ENCODE measurements at places on chromosomes 4 and X.
A peak's percentile ranks its signal among the peaks of the same experiment; 100 is the strongest.

GRCh38 chrX:132622130-132622529, 133.3 kb upstream of the MBNL3 start:
- no peak for DNase-seq

DNA sequence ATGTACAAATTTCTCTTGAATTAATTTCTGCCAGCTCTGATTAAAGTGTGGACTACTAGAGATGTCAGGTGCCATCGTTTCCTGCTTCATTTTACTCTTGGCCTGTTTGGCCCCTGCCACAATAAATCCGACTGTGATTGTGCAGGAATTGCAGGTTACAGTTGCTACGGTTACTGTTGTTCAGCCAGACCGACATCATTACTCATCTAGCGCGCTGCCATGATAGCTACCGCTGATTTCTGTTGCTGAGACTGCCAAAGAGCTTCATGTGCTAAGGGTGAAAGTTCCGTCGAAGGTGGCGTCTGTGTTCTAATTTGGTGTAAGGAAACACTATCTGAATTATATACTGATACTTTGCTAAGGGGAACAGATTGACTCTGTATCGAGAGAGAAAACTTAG, 22.1 kb downstream of the SLIT2 start:
- no peak for DNase-seq

GRCh38 chr4:16677001-16677944, 221.2 kb downstream of the LDB2 start:
- no peak for DNase-seq

GRCh38 chr4:168432419-168433146, 47.7 kb downstream of the DDX60L start:
- no peak for DNase-seq

DNA sequence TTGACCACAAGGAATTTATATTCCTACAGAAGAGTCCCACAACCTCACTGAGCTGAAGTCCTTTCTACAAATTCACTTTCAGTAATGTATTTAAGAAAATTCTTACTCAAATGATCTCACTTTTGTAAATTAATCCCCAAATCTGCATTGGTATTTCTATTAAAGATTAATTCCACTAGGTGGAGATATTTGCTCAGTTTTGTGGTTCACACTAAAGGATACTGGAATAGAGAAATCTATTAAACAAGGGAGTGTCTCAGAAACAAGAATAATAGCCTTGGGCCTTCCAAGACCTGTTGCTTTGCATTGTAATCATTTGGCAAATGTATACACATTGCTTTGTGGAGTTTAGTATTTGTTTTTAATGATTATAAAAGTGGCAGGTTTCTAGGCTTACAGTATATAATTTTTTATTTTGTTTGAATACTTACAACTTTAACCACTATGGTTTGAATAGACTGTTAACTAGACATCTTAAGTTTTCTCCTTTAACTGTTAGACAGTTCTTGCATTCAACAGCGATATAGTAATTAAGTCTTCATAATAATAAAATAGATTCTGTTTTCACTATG, 25.9 kb downstream of the CFAP299 start:
- DNase-seq = peak; percentile 52

DNA sequence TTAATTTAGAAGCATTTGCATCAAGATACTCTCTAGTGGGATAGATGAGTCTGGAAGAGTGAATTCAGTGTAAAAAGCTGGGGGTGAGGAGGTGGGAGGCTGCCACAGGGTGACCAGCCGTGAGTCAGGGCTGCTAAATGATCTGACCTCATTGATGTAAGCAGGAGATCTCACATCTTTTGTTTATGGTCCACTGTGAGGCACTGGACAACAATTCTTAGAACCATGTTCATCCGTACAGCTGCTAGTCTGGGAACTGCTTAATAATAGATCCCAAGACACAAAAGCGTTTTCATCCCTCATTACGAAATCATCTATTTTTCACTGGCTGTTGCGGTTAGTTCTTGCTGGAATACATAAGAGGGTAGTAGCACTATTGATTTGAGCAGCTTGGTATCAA, 14.1 kb downstream of the KLF3 start:
- no peak for DNase-seq

GRCh38 chrX:107744868-107745267, 30.7 kb downstream of the TSC22D3 start:
- DNase-seq = no peak

GRCh38 chr4:44354172-44354571, 94.4 kb downstream of the KCTD8 start:
- DNase-seq = no peak

DNA sequence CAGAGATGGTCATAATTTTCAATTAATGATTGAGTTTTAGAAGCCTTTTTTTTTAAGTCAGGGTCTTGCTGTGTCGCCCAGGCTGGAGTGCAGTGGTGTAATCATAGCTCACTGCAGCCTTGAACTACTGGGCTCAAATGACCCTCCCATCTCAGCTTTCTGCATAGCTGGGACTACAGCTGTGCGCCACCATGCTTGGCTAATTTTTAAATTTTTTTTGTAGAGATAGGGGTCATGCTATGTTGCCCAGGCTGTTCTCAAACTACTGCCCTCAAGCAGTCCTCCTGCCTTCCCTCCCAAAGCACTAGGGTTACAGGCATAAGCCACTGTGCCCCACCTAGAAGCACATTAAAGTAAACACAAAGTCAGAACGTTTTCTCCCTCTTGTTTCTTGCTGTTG, 51.7 kb downstream of the HTT-AS start:
- no peak for DNase-seq

- DNase-seq = no peak
These were observed 8.8 kb downstream of the MAEA start for GRCh38 chr4:1298461-1298860.

- no peak for DNase-seq
These were observed 15.8 kb downstream of the BRCC3 start for GRCh38 chrX:155086961-155087735.

DNA sequence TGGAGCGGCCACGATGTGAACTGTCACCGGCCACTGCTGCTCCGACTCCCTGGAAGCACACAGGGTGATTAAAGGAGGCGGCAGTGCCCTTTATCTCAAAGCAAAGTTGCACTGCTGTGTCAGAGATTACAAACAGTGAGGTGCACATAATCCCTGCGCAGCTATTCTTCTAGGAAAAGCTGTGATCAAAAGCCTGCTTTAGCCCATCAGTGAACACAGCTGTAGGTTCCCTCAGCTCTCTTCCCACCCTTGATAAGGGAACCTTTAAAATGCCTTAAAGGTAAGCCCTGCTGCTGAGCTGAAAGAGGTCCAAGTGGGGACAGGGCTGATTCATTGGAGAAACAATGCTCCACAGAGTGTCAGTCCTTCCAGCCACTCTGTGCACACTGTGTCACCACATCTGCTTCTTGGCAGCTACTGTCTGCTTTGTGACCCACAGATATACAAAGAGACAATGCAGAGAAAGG, 127.6 kb downstream of the EIF4E start:
- no peak for DNase-seq

GRCh38 chr4:162163892-162164759, at the start of gene FSTL5:
TSS of gene FSTL5 (minus strand) at chr4:162164000. CDS start at chr4:162111396, 52,604 bp downstream.
- DNase-seq = peak; percentile 78

- no peak for DNase-seq
These were observed 25.4 kb downstream of the TMEM47 start for GRCh38 chrX:34631479-34632220.

GRCh38 chr4:99891351-99891750, 2.9 kb downstream of the LAMTOR3 start:
- DNase-seq = no peak

- no peak for DNase-seq
These were observed 936 bp downstream of the TMEM144 start for GRCh38 chr4:158211222-158211621.

- DNase-seq = no peak
These were observed 7.2 kb downstream of the IL15 start for GRCh38 chr4:141643557-141643956.

DNA sequence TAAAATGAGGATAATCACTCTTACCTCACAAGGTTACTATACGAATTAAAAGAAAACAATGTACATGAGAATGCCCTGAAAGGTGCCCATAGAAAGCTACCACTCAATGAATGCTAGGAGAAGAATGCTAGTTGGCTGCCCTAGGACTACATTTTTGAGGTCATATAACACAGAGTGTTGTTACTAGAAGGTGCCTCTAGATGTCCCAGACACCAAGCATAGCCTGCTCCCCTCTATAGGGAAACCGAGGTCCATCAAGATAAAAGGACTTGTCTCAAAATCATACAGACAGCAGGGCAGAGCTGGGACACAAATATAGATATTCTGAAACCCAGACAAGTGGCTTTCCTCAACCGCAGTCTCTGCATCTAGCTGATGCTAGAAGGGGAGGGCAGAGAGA, 147.0 kb upstream of the ARHGEF9 start:
- no peak for DNase-seq

GRCh38 chr4:78567500-78568060, 16.0 kb downstream of the ANXA3 start:
- DNase-seq = no peak

- DNase-seq = peak; percentile 80
These were observed 35.1 kb downstream of the ENPEP start for GRCh38 chr4:110510955-110511544.

- DNase-seq = no peak
These were observed 1981.3 kb upstream of the IGFBP7 start for GRCh38 chr4:59091146-59092142.

- DNase-seq = no peak
These were observed 41.3 kb upstream of the MAGED1 start for GRCh38 chrX:51852096-51852495.

DNA sequence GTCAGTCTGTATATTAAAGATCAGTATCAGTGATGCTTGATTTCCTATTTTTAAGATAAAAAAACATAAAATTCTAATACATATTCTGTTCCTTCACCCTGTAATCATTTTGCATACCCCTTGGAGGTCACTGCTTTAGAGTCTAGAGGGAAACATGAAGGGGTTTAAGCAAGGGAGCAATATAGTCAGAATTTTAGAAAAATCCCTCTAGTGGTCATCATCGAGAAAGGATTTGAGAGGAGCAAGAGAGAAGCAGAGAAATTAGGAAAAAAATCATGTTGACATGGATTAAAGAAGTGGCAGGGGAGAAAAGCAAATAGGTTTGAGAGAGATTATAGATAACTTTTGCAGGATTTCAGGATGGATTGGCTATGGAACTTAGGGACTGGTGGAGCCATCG, 11.1 kb downstream of the APEX2 start:
- peak; percentile 5 for DNase-seq

DNA sequence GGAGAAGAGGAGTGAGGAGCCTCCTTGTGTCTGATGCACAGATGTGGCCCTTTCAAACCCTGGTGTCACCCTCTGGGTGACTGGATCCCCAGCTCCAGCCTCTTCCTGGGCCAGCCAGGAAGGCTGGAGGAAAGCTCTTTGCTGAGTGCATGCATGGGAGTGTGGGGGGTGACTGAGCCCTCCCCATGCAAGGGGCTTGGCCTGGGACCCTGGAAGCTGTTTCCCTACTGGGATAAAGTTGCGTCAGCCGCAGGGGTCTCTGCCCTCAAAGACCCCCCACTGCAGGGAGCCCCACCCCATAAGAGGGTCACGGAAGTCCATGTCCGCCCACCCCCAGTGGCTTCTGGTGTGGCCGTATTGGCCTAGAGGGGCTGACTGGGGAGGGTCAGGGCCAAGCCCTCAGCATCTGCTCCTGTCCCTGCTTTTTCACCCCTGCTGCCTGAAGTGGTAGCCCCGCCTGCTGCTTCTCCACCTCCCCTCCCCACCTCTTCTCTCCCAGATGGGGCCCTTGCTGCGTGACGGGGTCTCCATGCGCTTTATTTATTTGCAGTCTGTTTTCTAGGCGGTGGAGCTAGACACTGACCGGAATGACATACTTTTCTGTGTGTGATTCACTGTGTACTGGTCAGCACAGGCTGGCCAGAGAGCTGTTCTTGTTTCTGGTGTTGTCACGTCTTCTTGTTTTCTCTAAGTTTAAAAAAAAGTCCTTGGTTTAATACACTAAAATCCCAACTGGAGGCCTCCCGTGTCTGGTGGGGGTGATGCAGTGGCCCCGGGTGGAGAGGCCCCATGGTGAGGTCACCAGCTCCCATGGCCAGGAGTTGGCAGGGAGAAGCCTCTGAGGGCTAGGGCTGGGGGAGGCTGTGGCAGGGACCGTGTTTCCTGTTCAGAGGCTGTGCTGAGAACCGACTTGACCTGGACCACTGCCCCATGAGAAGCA, 3.6 kb downstream of the SMIM10L2A start:
- no peak for DNase-seq

DNA sequence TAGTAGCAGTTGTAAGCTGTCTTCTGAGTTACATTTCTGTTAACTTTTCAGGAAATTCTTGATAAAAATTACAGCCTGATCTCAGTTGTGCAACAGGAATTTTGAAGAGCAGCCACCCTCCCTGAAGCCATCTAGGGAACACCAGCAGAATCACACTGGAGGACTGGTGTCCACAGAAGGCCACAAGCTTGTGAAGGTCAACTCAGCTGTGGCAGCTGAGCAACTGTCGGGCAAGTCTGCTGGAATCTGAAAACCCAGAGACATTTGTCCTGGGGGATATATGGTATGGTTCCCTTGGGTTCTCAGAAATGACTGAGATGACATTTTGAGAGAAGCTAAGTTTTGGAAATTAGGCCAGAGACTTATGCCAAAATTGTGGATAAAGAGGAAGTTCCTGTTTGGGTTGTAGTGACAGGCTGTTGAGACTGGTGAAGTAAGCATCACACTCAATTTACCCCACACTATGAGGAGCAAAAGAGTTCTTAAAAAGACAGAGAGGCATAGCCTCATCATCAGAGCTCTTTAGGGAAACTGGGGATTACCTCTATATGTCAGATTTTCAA, 78.1 kb upstream of the TNIP3 start:
- no peak for DNase-seq

GRCh38 chr4:48243429-48243828, 26.2 kb downstream of the TEC start:
- no peak for DNase-seq

GRCh38 chrX:20143111-20143510, 1.5 kb upstream of the EIF1AX start:
- DNase-seq = peak; percentile 53

DNA sequence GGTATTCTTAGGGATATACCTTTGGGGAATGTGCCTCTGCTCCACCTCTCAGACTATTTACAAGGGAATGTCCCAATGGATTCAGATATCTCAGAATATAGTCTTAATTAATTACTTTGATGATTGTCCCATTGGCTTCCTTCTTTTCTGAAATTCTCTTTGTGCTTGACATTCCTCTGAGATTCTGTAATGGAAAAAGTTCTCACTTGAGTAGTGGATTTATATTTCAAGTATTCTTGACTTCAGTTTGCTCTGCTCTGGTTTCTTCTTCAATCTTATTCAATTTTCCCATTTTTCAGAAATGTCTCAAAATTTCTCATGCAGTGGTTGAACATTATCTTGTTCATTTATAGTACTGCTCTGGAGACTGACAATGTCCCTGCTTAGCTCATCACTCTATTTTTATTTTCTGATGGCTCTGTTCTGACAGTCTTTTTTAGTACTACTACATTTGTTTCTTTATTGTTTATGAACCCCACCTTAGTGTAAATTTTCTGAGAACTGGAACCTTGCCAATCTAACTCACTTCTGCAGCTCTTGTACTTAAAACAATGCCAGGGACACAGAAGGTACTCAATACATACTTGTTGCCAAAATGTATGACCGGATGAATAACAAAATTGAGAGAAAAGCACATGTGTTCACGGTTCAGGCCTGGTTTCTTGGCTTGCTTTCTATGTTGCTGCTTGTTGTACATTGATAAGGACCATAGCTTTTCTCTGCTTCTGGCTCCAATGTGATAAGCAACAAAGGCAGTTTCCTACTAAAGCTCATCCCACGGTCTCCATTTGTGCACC, 471.7 kb downstream of the GASK1B start:
- no peak for DNase-seq
